Amniotic epithelial cell (primary cell): ENCODE measurements at places on chromosomes 1 and 21.

GRCh38 chr1:119795261-119796200 lies 15.7 kb downstream of the REG4 start:
- no peak for DNase-seq

DNA sequence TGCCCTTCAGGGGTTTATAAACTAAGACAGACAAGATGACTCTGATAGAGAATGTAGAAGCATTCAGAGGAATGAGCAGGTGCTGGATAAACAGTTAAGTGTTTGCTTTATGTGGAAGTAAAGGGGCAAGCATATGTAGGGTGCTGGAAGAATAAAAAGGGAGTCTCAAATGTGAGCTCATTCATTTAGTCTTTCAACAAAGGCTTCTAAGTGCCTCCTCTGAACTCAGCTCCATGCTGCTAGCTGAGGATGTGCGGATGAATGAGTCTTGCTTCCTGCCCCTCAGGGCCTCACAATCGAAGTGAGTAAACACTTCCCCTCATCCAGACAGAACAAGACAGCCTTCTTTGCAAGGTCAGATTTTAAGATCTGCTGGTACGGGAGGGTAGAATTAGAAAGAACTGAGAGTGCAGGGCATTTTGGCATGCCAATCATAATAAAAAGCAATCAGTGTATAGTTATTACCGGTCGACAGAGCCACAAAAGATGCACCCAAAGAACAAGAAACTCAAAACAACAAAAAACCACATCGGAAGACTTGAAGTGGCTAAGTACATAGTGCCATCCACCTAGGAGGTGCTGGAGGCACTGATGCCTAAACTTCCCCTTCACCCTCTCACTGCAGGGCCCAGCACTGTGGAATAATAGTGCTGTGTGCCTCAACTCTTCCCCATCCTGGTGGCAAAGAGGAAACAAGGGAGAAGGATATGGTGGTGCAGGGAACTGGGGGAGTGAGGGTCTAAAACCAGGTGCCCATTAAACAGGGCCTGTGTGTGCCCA lies 69.8 kb downstream of the TNR start:
- DNase-seq, result no peak

GRCh38 chr1:93628681-93629080 lies 53.0 kb downstream of the BCAR3 start:
- DNase-seq, result no peak

GRCh38 chr1:26419494-26419893 lies 8.9 kb downstream of the LIN28A start:
- no peak for DNase-seq

DNA sequence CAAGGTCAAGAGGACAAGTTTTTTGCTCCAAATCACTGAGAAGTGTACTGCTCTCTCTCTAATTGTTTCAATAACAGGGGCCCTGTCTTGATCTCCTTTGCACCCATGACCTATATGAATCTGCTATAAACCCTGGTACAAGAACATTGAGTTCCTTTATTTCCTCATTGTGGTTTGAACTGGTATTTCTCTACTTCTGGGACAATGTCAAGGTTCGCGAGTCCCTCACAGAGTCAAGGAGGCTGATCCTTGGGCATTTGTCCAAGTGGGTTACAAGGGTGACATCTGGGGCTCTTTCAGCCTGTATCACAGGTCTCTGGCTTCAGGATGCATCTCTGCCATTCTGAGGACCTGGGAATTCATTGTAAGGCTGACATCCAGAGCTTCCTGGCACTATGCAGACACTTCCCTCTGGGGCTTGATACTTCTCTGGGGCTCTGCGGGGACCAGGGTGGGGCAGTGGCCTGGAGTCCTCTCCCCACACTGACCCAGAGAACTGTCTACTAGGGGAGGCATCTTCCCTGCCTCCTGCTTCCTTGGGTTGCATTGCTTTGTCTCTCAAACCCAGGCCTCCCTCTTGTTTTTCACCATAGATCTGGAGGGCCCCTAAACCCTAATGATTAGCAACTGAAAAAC lies 22.5 kb upstream of the ZNF648 start:
- no peak for DNase-seq

GRCh38 chr1:15835205-15835740 lies 12.2 kb upstream of the SPEN start:
- DNase-seq, result no peak

GRCh38 chr21:25385911-25386474 lies 221.3 kb downstream of the MRPL39 start:
- peak; percentile 52 for DNase-seq

- DNase-seq, result no peak
Measured at GRCh38 chr1:3918966-3919611, 19.0 kb upstream of the C1orf174 start.
